ENCODE measurements at places on chromosomes 3 and 15.

DNA sequence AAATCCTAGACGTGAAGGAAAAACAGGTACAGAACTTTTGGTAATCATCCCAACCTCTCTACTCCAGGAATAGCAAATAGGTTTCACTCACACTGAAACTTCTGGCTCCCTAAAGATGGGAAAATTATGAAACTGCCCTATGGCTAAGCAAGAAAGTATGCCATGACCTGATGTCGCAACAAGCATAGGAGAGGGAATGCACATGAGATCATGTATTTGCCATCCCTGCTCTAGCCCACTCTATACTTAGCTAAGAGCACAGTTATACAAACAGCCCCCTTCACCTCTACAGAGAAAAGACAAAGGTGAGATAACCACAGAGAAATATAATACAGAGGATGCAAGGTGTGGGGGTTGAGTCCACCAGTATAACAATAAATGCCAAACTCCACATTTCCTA is 102.7 kb downstream of the TBC1D5 start:
- DNase-seq, result no peak

DNA sequence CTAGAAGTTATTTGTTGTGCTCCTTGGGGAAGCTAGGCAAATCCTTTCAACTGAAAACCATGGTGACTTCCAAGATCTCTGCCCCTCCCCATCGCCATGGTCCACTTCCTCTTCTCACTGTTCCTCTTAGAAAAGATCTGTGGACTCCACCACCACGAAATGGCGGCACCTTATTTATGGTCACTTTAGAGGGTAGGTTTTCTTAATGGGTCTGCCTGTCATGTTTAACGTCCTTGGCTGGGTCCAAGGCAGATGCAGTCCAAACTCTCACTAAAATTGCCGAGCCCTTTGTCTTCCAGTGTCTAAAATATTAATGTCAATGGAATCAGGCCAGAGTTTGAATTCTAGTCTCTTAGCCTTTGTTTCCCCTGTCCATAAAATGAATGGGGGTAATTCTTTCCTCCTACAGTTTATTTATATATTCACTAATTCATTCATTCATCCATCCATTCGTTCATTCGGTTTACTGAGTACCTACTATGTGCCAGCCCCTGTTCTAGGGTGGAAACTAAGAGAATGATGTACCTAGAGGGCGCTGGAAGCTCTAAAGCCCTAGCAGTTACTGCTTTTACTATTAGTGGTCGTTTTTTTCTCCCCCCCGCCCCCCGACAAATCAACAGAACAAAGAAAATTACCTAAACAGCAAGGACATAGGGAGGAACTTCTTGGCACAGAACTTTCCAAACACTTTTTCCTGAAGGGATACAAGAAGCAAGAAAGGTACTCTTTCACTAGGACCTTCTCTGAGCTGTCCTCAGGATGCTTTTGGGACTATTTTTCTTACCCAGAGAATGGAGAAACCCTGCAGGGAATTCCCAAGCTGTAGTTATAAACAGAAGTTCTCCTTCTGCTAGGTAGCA is 657 bp downstream of the PATL2 start:
- DNase-seq, result no peak

DNA sequence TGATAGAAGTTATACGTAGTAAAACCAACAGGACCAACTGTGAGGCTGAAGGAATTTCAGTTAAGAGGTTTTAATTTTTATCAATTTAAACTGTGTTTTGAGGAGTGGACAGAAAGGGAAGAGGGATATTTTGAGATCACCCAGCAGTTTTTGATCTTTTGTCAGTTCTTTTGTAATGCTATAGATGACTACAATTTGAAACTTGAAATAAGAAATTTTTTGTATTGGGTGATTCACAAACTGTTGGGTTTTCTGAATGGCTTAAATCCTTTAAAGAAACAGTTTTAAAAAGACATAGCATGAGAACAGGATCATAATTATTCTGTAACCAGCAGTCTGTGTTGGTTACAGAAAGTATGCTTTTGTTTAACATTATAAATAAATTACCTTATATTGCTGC is 67.4 kb downstream of the TCF12 start:
- no peak for DNase-seq

- no peak for DNase-seq
These were observed 297.5 kb upstream of the STT3B start for GRCh38 chr3:31235062-31235700.

DNA sequence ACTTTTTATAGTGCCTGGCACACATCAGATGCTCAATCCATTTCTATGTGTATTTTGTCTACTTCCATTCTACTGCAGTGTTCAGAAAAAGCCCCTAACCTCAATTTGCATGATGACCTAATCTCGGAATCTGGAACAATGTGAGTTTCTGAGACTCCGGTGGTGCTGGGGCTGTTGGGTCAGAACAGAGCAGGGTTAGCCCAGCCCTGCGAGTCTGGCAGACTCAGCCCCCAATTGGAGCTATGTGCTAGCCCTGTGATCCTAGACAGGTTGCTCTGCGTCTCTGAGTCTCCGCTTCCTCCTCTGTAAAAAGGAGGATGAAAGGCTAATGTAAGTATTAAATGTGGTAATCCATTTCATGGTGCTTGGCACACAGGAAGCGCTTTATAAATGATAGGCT is 95.0 kb upstream of the ICE2 start:
- DNase-seq, result no peak

- DNase-seq, result no peak
These were observed 25.2 kb upstream of the SLC6A6 start for GRCh38 chr3:14377044-14377837.

- DNase-seq, result no peak
These were observed 239.7 kb downstream of the UBE2E2 start for GRCh38 chr3:23442598-23443383.

DNA sequence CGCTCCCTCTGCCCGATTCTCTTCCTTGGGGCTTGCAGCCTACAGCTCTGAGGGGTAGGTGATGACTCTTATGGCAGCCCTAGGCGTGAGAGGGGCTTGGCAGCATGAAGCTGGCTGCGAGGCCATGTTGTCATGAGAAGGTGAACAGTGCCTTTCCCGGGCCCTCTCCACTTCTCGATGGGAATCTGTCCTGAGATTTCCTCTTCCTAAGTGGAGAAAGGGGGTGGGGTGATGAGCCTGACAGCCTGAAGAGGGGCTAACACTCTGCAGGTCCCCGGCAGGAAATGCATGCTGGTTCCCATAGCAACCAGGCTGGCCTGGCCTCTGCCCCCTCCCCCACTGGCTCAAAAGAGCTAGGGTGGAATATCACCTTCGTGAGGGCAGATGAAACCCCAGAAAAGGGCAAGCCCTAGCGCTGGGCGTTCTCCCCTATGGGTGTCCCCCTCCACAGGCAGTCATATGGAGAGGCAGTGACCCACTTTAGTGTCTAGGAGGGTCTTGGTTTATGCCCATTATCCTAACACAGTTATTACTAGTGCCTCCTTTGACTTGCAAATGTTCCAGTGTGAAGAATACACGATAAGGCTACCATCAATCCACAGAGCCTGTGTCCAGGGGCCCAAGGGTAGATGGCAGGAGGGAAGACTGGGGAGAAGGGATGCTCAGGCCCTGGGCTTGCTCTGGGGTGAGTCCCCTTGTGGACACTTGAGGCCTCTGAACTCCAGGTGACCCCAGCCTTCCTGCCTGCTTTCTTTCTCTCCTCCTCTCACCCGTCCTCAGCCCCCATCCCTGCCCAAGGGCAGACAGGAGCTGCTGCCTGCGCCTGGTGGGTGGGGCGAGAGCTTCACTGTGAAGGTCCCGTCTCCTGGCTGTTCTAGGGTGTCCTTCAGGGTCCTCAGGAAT is 13.2 kb downstream of the EPHB3 start:
- DNase-seq, result peak; percentile 86

DNA sequence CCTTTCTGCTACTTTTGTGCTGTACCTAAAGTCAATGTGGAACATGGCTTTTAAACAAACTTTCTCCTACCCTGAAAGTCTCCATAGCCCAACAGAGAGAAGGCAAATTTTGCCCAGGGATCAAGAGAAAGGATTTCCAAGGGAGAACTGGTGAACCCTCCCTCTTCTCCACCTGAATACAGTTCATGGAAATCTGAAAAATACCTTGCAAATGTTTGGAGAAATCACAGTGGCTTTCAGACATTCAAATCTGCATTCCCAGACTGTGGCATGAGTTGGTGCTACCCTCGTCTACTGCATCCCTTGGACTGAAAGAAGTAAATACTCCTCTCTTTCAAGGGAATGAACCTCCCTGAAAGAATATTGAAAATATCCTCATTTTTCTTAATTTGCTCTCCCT is 38.7 kb downstream of the ZIC4 start:
- DNase-seq, result no peak

DNA sequence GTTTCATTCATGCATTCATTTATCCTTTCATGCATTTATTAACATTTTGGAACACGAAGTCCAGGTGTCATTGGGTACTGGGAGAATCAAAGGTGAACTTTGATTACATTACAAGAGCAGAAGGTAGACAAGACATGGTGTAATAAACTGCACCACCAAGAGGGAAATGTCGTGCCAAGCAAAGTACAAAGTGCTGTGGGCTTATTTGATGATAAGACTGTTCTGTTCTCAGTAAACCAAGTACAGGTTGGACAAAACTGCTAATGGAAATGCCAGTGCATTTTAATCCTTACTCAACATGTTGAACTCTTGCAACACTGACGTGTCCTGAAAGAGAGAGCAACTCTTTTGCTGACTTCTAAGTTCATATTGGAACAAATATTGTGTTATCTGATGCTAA is 69.4 kb downstream of the MME start:
- DNase-seq, result no peak
